Activated CD8-positive, alpha-beta memory T cell treated with anti-CD3 and anti-CD28 coated beads, Interleukin-2, amount 10 ng/mL, durations not matched to agents 7 days and 5 days (primary cell): ENCODE measurements at places on chromosomes 16 and 17. TPM values are rescaled to one million over a fixed set of nuclear protein-coding genes. Genes with fewer than 3 reads are reported as not detected.
A peak's percentile ranks its signal among the peaks of the same experiment; 100 is the strongest.

DNA sequence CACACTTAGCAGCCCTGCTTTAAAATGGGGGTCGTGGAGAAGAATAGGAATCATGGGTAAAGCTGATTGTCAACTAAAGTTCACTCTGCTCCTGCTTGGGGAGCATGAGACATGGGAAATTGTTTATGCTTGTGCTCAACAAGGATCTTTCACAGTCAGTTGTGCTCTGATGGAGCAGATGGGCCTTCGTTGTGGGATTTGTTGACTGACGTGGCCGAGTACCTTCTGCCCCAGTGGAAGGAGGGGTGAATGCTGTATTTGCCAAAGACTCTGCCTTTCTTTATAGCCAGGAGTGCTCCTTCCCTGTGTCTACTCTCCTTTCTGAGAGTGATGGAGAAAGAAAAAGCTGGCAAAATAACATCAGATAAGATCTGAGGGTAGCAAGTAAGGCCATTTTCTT lies 11.4 kb downstream of the ARSG start:
- no peak for DNase-seq

DNA sequence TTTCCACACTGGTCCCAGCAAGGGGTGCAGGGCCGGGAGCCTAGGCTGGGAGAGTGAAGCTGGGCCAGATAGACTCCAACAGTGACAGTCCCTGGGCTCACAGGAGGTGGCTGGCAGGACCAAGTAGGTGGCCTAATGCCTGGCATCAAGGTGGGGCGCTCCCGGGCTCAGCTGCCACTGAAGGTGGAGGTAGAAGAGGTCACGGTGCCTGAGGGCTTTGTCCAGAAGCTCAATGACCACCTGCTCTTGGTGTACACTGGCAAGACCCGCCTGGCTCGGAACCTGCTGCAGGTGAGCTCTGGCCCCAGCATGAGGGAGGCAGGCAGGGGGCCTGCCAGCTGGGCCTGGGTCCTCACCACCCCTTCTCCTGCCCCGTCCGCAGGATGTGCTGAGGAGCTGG lies 23.8 kb downstream of the FCSK start:
- no peak for DNase-seq

Gene EFCAB5
- total RNA-seq = 0.70 TPM

GRCh38 chr17:38915639-38915995 lies 9.8 kb upstream of the LASP1NB start:
- DNase-seq = peak; percentile 15

Gene TBX2
- not detected for total RNA-seq

Gene ZG16
- total RNA-seq = not detected

Gene NPB
- 0.23 TPM for total RNA-seq

Gene ITGAD
- total RNA-seq = 0.23 TPM

GRCh38 chr16:81276323-81276722 lies 37.8 kb downstream of the BCO1 start:
- no peak for DNase-seq

- no peak for DNase-seq
Measured at GRCh38 chr17:51435171-51435552, 174.8 kb downstream of the UTP18 start.

Gene KREMEN2
- 0.35 TPM for total RNA-seq

Gene ABCC11
- not detected for total RNA-seq

GRCh38 chr17:61398721-61399130 lies 917 bp upstream of the TBX2 start:
- DNase-seq = no peak

DNA sequence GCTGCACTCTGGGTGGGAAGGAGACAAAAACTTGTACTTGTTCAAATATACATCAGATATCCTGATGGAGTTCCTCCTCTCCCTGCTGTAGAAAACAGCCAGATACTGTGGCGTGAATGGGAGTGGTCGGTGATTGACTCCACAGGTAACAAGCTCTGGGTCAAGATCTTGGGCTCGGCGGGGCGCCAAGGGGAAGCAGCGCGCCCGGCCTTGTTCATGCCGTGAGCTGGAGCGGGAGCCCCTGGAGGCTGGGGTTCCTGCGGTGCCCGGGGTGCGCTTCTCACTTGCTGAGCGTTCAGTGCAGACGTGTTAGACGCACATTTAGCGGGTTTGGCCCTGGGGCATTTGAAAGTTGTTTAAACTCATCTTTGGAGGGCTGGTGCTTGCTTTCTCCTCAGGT lies 44.4 kb downstream of the BANP start:
- no peak for DNase-seq

GRCh38 chr16:977896-978295 lies 3.7 kb upstream of the SOX8 start:
- no peak for DNase-seq

Gene CHST5
- 0.14 TPM for total RNA-seq

Gene PRSS8
- not detected for total RNA-seq

- DNase-seq = peak; percentile 89
Measured at GRCh38 chr17:64599187-64599676, 62.9 kb downstream of the SMURF2 start.

- DNase-seq = no peak
Measured at GRCh38 chr17:12231355-12231682, 210.6 kb downstream of the MAP2K4 start.

Gene PRSS36
- total RNA-seq = 0.59 TPM

DNA sequence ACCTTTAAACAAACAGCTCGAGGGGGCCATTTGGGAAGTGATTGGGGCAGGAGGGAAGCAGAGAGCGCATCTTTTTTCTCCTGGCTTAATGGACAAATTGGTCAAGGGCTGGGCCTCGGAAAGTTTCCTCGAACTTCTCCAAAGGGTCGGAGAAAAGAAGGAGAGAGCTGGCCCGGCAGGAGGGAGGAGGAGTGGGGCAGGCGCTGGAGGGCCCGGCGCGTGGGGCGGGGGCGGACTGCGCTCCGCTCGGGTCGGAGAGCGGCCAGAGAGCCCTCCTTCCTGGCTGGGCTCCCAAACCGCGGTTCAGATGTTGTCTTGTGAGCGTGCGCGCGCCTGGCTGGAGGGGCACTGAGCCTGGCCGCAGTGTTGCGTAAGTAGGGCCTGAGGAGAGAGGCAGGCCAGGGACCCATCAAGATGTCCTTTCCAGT lies 1.2 kb downstream of the MMP2 start:
- no peak for DNase-seq

Gene GALR2
- 0.29 TPM for total RNA-seq

Gene HES7
- total RNA-seq = 1.2 TPM

GRCh38 chr16:71923941-71924690 lies 28.8 kb downstream of the IST1 start:
- no peak for DNase-seq

DNA sequence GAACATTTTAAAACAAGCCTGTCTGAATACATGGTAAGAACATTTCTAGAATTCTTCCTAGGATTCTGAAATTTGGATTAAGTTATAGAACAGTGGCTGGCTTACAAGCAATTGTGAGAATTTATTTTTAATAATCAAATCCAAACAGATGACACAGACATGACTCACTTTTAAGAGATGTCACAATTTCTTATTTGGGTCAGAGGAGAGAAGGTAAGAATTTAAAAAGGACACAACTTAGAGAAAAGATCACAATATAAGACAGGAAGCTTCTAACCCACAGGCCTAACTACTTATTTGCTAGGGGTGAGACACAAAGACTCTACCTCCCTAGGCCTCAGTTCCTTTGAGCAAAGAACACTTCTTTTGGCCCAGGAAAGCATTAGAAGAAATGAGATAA lies 32.7 kb downstream of the ZZEF1 start:
- DNase-seq = no peak

Gene GRAP
- 10.4 TPM for total RNA-seq

- DNase-seq = no peak
Measured at GRCh38 chr16:585351-585750, 4.5 kb upstream of the RAB40C start.

- peak; percentile 54 for DNase-seq
Measured at GRCh38 chr16:81748476-81749198, 30.5 kb upstream of the PLCG2 start.

GRCh38 chr16:10576390-10577304 lies 3.8 kb downstream of the EMP2 start:
- no peak for DNase-seq
